ENCODE measurements at places on chromosomes 2 and 18.
A peak's percentile ranks its signal among the peaks of the same experiment; 100 is the strongest.

DNA sequence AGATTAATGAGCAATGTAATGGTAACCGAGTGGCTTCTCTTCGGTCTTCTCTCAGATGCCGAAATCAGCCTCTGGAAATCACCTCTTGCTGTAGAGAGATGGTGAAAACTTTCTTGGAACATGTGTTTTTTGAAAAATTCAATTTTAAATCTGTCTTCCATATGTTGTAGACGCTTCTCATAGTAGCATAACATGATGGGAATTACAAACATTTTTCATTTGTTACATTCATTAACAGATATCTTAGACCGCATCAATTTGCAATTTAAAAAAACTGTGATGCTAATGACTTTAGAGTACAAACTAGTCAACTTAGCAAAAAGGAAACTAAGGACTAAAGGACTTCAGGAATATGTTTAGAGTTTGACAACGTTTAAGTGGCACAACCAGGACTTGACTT, 275.2 kb downstream of the ASXL3 start:
- no peak for DNase-seq

DNA sequence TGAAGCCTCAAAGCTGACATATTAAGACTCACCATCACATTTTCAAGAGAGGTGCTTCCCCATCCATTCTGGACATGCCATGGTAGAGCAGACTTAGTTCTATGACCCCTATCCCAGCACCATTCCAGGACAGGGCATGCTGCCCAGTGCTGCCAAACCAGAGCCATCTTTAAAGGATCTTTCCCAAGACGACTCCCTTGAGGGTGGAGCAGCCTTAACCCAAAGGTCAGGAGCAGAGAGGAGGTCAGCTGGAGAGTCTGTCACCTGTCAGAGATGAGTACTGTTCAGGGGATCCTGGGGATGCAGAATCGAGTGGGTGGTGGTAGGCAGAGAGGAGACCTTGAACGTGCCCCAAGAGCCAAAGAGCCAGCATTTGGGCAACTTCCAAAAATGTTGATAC, 459.8 kb downstream of the STK39 start:
- DNase-seq, result no peak

GRCh38 chr18:10010611-10011015, 96.8 kb downstream of the VAPA start:
- no peak for DNase-seq

DNA sequence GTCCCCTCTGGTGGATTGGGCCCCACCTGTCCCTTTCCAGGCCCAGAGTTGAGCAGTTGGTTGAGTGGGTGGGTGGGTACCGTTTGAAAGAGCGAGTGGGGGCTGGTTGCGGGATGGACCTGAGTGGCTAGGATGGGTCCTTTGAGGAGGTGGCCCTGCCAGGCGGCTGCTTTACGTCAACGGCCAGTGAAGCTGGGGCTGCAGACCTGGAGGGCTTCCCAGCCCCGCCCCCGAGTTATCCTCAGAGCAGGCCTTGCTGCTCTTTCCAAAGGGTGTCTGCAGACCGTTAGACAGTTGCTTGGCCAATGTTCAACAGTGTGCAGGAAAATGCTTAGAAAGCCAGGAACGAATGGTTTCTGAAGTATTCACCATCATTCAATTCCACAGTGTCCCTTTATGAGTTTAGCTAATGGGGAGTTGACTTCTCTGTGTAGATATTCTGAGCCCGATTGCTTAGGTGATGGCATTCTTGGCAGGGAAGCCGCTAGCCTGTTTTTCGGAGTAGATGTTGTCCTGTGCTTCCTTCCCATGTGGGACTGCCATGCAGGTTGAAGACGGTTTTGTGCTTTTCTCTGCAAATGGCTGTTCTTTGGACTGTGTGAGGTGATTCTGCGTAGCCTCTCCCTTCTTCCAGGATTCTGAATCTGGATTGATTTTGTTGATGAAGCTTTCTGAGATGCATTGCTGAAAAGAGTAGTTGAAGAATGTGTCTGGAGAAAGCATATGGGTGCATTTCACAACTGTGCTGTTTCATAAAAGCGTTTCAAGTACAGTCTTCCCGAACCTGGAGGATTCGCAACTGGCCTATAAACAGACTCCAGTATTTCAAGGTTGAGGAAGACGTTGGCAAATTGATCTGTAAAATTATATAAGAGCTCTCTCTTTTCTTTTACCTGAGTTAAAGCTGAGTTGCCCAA, 45.8 kb downstream of the LDLRAD4 start:
- DNase-seq, result no peak

GRCh38 chr2:215685238-215685990, 249.5 kb upstream of the FN1 start:
- DNase-seq, result no peak

GRCh38 chr2:120005834-120006521, 6.9 kb upstream of the EPB41L5 start:
- no peak for DNase-seq

DNA sequence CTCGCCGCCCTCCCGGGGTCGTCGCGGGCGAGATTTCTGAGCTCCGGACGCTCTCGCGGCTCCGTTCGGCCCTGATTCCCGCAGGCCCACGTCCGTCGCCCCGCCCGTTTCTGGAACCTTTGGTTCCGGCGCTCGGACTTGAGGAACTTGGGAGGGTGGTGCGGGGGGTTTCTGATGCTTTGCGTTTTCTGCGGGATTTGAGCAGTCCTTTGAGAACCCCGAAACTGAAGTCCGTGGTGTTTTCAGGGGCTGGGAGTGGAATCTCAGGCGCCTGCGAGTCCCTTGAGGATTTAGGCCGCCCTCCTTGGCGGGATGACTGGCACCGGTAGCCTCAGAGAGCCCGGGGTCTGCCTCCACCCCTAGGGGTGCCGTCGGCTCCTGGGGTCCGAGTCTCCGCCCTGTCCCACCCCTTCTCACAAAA, 336 bp downstream of the THNSL2 start:
- DNase-seq, result no peak

GRCh38 chr2:157748371-157749142, 119.9 kb upstream of the ACVR1C start:
- no peak for DNase-seq

DNA sequence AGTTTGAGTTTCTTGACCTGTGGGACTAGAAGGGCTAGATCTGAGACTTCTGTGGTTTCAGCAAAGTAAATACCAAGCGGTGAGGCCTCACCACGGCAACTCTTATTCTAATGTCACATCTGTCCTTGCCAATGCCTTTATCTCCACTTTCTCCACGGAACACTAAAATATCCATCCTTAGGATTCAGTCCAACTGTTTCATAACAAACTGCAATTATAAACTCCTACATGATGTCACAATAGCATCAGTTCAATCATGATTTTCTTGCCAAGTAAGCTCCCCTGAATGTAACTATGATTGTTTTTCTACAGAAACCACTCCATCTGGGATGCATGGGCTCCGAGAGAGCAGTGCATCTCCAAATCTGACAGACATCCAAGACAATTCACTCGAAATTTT, 79.6 kb downstream of the LRATD1 start:
- DNase-seq, result no peak

- DNase-seq, result no peak
Observed at GRCh38 chr2:24424387-24424786, 64.1 kb upstream of the ITSN2 start.

GRCh38 chr18:2486426-2486825, 84.9 kb downstream of the METTL4 start:
- no peak for DNase-seq

DNA sequence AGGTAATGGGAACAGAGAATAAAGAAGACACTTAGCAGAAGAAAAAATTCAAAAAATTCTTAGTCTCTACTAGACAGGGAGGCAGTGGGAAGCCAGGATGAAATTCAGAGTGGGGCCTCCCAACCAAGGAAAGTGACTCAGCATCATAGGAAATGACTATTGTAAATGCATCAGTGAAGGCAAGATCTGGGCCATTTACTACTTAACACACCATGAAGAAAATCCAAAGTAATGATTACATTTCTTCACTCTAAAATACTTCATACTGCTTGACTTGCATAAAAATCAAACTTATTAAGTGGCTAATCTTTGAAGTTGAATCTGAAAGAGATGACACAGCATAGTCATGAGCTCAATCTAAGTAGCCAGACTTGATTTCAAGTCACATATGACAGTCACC, 405.8 kb upstream of the SLC39A10 start:
- no peak for DNase-seq

- peak; percentile 6 for DNase-seq
Observed at GRCh38 chr2:102782933-102783332, 21.1 kb downstream of the TMEM182 start.

DNA sequence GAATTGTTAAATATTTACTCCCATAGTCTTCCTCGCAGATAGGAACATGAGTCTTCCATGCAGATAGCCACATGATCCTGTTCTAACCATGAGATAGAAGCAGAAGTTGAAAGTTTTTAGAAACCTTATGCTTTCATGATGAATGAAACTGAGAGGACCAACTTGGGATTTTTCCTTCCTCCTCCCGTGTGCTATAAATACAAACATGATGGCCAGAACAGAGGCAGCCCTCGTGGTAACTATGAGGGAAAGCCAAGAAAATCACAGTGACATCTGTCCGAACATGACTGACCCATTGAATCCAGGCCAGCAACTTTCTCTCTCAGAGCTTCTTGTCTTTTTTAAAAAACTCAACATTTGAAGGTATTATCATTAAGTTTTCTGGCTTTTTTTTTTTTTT, 78.5 kb downstream of the ACAA2 start:
- DNase-seq, result no peak
